ENCODE measurements at places on chromosomes 6 and 20. TPM values are rescaled to one million over a fixed set of nuclear protein-coding genes. Genes with fewer than 3 reads are reported as not detected.

BANF2 gene
- total RNA-seq, result not detected

STMND1 gene
- not detected for total RNA-seq

CCND3 gene
- total RNA-seq, result 309 TPM

ANKRD66 gene
- total RNA-seq, result not detected

OR2J3 gene
- total RNA-seq, result not detected

PACRG gene
- total RNA-seq, result 0.18 TPM

DUSP22 gene
- total RNA-seq, result 39.3 TPM

OR2B6 gene
- total RNA-seq, result not detected

DBNDD2 gene
- 2.1 TPM for total RNA-seq

DNA sequence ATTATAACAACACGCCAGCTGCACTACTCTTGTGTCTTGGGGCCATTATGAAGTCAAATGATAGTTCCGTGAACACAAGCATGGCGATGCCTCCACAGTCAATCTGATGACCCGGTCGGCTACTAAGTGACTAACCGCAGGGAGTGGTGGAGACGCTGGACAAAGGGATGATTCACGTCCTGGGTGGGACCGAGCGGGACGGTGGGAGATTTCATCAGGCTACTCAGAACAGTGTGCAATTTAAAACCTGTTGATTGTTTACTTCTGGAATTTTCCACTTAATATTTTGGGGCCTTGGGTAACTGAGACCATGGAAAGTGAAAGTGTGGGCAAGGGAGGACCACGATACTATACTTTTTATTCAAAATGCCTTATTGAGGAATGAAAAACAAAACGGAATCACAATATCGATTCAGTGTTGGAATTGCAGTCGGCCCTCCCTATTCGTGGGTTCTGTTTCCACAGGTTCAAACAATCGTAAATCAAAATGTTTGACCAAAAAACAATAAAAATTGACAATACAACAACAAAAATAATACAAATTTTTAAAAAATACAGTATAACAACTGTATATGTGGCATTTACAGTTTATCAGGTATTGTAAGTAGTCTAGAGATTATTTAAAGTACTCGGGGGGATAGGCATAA is 66.5 kb downstream of the MYLK4 start:
- no peaks in the 10 kb centered on the region for H3K4me1 ChIP-seq
- H3K4me3 ChIP-seq, result no peak overlapping the region
- H3K27ac ChIP-seq, result no peak overlapping the region
- H3K36me3 ChIP-seq, result no peaks in the 10 kb centered on the region

- no peak overlapping the region for H3K4me3 ChIP-seq
- DNase-seq, result peak; percentile 44
- H3K4me1 ChIP-seq, result no peaks in the 10 kb centered on the region
- no peaks in the 10 kb centered on the region for H3K36me3 ChIP-seq
- H3K27me3 ChIP-seq, result no peaks in the 10 kb centered on the region
These were observed 38.0 kb downstream of the EZR start for GRCh38 chr6:158780988-158781691.

GRCh38 chr6:29800254-29800653 is 27.4 kb upstream of the HLA-G start:
- H3K27ac ChIP-seq, result no peak overlapping the region
- H3K27me3 ChIP-seq, result no peaks in the 10 kb centered on the region
- no peaks in the 10 kb centered on the region for H3K4me1 ChIP-seq
- H3K36me3 ChIP-seq, result no peaks in the 10 kb centered on the region
- no peak overlapping the region for H3K4me3 ChIP-seq

GRCh38 chr6:89559487-89559886 is 79.1 kb downstream of the LYRM2 start:
- H3K4me3 ChIP-seq, result no peak overlapping the region
- no peaks in the 10 kb centered on the region for H3K4me1 ChIP-seq

DNA sequence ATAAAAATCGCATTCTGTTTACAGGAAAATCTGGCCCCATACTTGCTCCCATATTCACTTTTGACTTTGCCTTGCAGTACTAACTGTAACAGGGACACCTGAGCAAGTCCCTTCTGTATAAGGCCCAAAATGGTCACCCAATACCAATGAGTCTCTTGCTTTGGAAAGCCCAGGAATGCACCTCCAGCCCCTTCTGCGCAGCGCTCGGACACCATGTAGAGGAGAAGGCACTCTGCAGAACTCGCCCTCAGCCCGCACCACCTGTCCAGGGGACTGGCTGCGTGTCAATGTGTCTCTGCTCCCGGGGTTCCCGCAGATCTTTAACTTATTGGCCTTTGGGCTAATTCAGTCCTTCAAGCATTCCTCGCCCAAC is 746 bp upstream of the PRND start:
- no peak for DNase-seq
- no peak overlapping the region for H3K27ac ChIP-seq
- H3K4me1 ChIP-seq, result peaks cover 14% of the 10 kb centered on the region

DNA sequence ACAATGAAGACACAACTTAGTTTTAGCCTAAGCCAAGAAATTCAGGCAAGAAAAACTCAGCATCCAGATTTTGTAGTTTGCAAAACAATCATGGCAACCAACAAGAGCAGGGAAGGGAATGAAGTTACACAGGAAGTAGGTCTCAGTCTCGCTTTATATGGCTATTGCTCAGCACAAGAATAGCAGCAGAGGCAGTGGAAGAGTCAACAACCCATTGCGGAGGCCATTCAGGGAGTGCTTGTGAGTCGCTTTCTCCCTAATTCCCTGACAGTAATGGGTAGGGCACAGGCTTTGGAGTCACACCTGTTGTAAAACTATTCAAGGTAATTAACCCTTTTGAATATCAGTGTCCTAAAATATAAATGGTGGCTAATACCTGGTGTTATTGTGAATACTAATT is 238.5 kb downstream of the HDGFL1 start:
- H3K27me3 ChIP-seq, result no peaks in the 10 kb centered on the region
- no peak for DNase-seq
- H3K27ac ChIP-seq, result no peak overlapping the region

GRCh38 chr6:139030228-139030963 is 1.9 kb downstream of the ABRACL start:
- no peak for DNase-seq
- H3K27me3 ChIP-seq, result no peaks in the 10 kb centered on the region
- peak overlapping the region; percentile 96 for H3K4me3 ChIP-seq
- H3K27ac ChIP-seq, result no peak overlapping the region
- no peaks in the 10 kb centered on the region for H3K36me3 ChIP-seq

DNA sequence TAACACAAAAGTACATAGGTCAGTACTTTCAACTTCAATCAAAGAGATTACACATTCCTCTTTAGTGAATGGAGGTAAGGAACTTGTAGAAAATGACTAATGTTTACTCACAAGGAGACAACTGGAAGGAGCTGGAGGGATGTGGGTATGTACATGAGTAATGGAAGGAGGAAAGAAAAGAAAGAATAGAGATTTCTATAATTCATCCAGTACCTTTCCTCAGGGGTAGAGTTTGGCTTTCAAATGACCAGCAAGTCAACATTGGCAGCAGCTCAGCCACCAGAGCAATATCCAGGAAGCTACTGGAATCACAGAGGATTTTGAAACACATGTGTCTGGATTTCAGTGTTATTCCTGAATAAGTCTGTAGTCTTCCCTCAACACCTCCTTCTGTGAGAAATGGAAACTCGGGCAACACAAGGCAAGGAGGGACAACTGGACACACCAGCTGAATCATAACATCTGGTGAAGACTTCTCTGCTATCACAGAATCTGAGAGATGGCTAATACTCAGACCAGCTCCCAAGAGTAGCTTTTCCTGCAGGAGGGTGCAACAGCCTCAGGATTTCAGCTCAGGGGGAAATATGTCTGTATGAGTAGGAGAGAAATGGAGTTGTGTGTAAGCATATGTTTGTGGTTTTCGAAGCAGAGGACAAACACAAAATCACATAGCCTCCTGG is 98.8 kb downstream of the HAO1 start:
- H3K36me3 ChIP-seq, result no peaks in the 10 kb centered on the region
- no peaks in the 10 kb centered on the region for H3K27me3 ChIP-seq
- no peak overlapping the region for H3K27ac ChIP-seq
- no peaks in the 10 kb centered on the region for H3K4me1 ChIP-seq

DNA sequence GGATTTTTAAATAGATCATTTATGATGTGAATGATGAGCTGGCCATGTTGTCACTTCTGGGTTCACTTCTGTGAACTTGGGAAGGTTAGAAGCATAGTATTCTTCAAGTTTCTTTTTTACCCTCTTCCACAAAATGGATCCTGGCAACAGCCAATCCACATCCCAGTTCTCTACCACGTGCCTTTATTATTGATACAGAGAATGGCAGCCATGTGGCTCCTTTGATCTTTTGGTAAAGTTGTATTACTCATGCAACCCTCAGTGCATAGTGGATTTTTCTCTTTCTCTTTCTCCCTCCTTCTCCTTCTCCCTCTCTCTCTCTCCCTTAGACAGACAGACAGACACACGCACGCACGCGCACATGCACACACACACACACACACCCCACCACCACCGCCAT is 50.0 kb downstream of the SYNDIG1 start:
- H3K27ac ChIP-seq, result no peak overlapping the region
- no peaks in the 10 kb centered on the region for H3K36me3 ChIP-seq
- no peak overlapping the region for H3K4me3 ChIP-seq
- no peak for DNase-seq

- H3K27me3 ChIP-seq, result no peaks in the 10 kb centered on the region
- H3K36me3 ChIP-seq, result no peaks in the 10 kb centered on the region
- peaks cover 9% of the 10 kb centered on the region for H3K4me1 ChIP-seq
- no peak overlapping the region for H3K4me3 ChIP-seq
- no peak overlapping the region for H3K27ac ChIP-seq
These were observed 683 bp upstream of the ARHGAP18 start for GRCh38 chr6:129710450-129711270.

- no peak overlapping the region for H3K27ac ChIP-seq
- peak; percentile 43 for DNase-seq
- H3K36me3 ChIP-seq, result no peaks in the 10 kb centered on the region
- H3K4me1 ChIP-seq, result no peaks in the 10 kb centered on the region
These were observed 26.2 kb upstream of the NOL4L start for GRCh38 chr20:32611286-32611685.

DNA sequence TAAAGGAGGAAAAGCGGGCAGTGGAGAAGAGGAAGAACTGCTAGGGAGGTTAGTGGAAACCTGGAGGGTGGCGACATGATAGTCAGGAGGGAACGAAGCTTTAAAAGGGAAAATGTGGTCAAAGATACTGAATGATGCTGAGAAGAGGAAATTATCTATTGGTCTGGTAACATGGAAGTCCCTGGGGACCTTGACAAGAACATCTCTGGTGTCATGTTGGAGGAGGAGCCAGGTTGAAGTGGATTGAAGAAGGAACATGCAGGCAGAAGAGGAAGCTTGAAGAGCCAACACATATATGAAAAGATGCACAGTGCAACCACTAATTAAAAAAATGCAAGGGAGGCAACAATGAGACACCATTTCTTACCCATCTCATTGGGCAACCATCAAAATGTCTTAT is 251.9 kb upstream of the RNF24 start:
- no peak for DNase-seq
- no peaks in the 10 kb centered on the region for H3K27me3 ChIP-seq
- no peaks in the 10 kb centered on the region for H3K4me1 ChIP-seq
- H3K4me3 ChIP-seq, result no peak overlapping the region
- no peak overlapping the region for H3K27ac ChIP-seq

GRCh38 chr20:35515949-35516645 is 13.4 kb downstream of the C20orf173 start:
- DNase-seq, result peak; percentile 78
- H3K4me3 ChIP-seq, result no peak overlapping the region
- no peaks in the 10 kb centered on the region for H3K4me1 ChIP-seq
- H3K36me3 ChIP-seq, result peaks cover 11% of the 10 kb centered on the region
- peak overlapping the region; percentile 17 for H3K27ac ChIP-seq

GRCh38 chr6:164039954-164040375 is 625.4 kb downstream of the QKI start:
- peak; percentile 79 for DNase-seq
- no peaks in the 10 kb centered on the region for H3K4me1 ChIP-seq
- H3K4me3 ChIP-seq, result no peak overlapping the region
- no peak overlapping the region for H3K27ac ChIP-seq

DNA sequence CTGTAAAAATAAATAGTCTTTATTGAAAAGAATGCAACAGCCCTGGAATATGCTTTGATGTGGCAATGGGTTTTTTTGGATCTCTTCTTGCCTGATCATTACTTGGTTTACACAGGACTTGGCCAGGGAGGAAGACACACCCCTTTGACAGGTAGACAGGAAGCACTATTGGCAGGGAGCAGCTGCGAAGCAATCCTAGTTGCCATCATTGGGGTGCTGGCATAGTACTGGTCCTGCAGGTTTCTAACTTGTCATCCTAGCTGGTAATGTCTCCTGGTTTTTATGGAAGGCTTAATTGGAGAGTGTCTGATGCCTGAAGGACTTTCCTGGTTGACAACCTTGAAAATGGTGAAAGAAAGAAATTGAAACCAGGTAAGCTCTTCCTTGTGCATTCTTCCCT is 71.2 kb upstream of the CCN6 start:
- H3K4me3 ChIP-seq, result no peak overlapping the region
- H3K36me3 ChIP-seq, result no peaks in the 10 kb centered on the region
- H3K27ac ChIP-seq, result no peak overlapping the region
- H3K27me3 ChIP-seq, result no peaks in the 10 kb centered on the region
- no peak for DNase-seq

DNA sequence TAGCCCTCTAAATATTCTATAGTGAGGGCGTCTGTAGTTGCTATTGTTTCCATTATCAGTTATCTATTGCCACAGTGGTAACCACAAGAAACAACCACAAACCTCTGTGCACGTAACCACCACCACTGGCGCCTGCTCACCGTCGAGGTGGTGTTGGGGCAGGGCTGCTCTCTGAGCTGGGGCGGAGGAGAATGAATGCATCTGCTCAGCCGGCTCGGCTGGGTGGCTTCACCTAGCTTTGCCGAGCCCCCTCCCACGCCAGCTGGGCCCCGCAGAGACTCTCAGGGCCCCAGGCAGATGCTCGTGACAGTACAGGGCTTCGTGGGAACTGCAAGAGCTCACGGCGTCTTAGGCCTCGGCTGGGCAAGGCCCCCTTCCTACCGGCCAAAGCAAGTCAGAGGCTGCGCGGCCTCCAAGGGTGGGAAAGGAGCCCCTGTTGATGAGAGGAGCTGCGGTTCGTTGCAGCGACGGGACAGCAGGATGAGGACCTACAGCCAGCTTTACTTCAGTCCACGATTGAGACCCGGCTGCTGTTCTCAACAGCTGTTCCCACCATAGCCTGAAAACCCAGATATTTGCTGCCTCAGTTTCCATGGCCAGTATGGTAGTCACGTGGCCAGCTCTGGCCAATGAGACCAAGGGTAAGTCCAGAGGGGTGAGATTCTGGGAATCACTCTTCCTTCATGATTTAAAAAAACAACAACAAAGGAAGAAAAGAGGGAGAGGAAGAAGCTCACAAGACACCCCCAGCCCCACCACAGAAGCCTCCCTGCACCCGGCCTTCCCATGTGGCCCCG is 120.2 kb upstream of the AFDN start:
- H3K4me3 ChIP-seq, result no peak overlapping the region
- no peaks in the 10 kb centered on the region for H3K27me3 ChIP-seq
- H3K36me3 ChIP-seq, result no peaks in the 10 kb centered on the region
- no peak for DNase-seq

DNA sequence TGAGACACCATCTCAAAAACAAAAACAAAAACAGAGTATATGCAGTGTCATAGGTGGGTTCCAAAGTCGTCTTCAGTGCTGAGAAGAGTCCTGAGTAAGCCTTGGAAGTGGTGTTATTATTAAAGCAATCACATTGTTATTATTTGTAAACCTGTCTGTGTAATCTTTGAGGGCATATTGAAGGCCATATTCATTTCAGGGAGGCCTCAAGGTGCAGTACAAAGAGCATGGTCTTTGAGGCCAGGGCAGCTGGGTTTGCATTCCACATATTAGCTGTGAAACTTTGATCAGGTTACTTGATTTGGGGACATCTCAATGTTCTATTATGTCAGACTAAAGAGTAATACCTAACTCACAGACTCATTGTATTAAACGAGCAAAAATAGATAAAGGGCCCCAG is 139.3 kb upstream of the SOX4 start:
- H3K27me3 ChIP-seq, result no peaks in the 10 kb centered on the region
- H3K4me1 ChIP-seq, result no peaks in the 10 kb centered on the region
- no peak overlapping the region for H3K27ac ChIP-seq
- H3K4me3 ChIP-seq, result no peak overlapping the region
- no peak for DNase-seq

Data from adrenal gland (tissue), 19 donors.